ENCODE measurements at places on chromosomes 4 and X.

DNA sequence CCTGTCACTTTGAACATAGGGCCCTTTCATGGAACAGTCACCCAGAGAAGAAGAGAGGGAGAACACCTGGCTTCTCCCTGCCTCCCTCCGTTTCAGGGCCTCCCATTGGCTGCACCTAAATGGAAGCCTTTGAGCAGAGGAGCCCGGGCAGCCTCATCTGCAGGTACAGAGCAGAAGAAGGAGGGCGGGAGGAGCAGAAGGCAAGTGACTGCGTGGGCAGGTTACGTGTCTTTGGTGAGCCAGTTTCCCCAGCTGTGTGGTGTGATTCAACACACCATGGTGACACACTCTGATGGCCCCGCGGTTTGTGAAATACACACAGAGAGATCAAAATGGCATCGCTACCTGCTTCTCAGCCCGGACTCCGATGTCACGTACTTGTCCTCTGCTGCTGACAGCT is 431 bp downstream of the C4orf50 start:
- no peak for DNase-seq

GRCh38 chrX:23012162-23012561 is 12.4 kb downstream of the DDX53 start:
- no peak for DNase-seq

- no peak for DNase-seq
These were observed 8.0 kb downstream of the CTBP1 start for GRCh38 chr4:1240721-1241465.

GRCh38 chr4:97300561-97300960 is 842.7 kb downstream of the STPG2 start:
- no peak for DNase-seq

DNA sequence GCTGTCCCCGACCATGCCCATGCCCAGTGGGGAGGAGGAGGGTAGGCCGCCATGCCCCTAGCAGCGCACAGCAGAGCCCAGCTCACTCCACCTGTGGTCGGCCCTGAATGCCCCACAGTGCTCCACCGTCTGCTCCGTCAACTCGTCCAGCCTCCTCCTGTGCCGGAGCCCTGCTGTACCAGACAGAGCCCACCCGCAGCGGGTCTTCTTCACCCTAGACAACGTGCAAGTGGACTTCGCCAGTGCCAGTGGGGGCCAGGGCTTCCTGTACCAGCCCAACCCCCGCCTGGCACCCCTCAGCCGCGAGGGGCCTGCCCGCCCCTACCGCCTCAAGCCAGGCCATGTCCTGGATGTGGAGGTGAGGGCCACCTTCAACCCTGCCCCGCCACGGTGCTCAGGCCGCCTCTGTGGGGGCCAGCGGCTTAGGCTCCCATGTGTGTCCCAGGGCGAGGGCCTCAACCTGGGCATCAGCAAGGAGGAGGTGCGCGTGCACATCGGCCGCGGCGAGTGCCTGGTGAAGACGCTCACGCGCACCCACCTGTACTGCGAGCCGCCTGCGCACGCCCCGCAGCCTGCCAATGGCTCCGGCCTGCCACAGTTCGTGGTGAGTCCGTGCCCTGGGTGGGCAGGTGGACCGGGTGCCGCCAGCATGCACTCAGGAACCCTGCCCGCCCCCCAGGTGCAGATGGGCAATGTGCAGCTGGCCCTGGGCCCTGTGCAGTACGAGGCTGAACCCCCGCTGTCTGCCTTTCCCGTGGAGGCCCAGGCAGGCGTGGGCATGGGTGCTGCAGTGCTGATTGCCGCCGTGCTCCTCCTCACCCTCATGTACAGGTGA is 6.9 kb upstream of the SRPK3 start:
- DNase-seq: no peak

DNA sequence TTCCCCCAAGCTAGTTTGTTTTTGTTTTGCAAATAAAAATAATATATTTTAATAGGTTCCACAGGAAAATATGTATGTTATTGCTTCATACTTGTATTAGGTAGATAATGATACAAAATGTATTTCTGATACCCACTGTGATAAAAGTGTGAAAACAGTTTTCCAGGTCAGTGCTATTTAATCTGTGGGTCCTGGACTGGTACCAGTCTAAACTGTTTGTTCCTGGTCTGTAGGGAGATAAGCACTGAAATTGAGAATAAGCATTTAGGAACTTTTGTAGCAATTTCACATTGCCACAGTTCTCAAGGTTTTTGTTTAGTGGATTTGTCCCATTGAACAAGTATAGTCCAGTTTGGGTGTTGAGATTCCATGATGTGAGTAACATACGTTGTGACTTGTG is 110.5 kb downstream of the PDLIM5 start:
- DNase-seq: no peak

DNA sequence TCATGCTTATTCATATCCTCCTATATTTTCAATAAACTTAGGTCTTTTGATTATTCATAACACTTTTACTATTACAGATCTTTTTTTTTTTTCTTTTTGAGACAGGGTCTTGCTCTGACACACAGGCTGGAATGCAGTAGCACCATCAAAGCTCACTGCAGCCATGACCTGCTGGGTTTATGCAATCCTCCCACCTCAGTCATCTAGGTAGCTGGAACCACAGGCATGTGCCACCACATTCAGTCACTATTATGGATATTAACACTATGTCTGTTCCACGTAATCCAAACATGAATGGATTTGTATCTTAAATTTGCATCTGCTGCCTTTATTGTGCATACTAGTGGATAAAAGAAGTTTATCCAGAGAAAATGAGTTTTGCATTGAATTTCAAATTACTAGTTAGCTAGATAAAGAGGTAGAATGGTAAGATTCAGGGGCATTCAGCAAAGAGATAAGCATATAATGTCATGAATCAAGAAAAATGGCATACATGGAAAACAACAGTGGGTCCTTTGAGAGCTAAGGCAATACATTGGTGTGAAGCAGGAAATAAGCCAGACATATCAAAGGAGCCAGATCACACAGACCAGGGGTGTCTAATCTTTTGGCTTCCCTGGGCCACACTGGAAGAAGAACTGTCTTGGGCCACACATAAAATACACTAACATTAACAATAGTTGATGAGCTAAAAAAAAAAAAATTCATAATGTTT is 13.9 kb downstream of the ANAPC10 start:
- no peak for DNase-seq

GRCh38 chrX:48958635-48959094 is 1.3 kb upstream of the OTUD5 start:
- peak; percentile 30 for DNase-seq

All from WERI-Rb-1 (cell line).